PC-9 (cell line): ENCODE measurements at places on chromosomes 1 and 21.

- DNase-seq, result no peak
Measured at GRCh38 chr1:1954831-1955441, 35.9 kb upstream of the TMEM52 start.

GRCh38 chr21:46054451-46054881 is 43.4 kb upstream of the COL6A2 start:
- DNase-seq, result no peak

GRCh38 chr1:207813512-207813881 is 61.6 kb downstream of the CD46 start:
- DNase-seq, result no peak

DNA sequence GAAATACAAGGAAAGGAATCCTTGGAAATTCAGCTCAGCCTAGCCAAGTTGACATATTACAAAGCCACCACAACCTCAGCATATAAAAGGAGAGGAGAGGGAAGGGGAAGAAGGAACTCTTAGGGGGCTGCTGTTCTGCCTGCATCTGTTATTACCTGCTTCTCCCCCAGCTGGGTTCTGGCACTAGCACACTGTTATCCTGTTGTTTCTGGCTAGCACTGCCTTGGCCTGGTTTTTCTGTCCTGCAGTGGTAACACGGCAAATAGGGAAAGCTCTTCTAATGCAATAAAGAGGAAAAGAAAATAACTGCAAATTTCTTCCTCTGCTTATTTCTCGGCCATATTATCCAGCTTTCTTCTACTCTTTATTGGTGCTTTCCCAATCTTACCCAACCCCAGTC is 16.5 kb upstream of the VCAM1 start:
- no peak for DNase-seq

GRCh38 chr1:212754680-212755079 is 36.9 kb downstream of the NSL1 start:
- no peak for DNase-seq
